ENCODE measurements at places on chromosomes 4 and X.

- no peak for DNase-seq
Measured at GRCh38 chrX:72685810-72686456, 28.2 kb downstream of the PHKA1 start.

DNA sequence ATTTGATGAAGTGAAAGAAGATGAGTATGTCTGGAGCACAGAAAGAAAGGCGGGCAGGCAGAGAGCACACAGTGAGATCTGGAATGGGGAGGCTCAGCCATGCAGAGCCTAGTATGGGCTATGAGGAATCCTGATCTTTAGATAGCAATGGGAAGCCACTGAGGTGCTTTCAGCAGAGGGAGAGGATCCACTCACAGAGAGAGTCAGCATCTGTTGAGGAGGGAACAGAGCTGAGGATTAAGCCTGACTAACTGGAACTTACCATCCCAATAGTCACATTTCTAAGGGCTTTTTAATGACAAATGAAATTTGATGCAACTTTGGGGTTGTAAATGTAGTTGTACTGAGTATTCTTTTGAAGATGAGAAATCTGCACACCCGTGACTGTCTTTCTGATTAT, 20.6 kb upstream of the FGFBP2 start:
- no peak for DNase-seq

GRCh38 chrX:49139713-49140112, 16.2 kb upstream of the GPKOW start:
- DNase-seq: no peak

DNA sequence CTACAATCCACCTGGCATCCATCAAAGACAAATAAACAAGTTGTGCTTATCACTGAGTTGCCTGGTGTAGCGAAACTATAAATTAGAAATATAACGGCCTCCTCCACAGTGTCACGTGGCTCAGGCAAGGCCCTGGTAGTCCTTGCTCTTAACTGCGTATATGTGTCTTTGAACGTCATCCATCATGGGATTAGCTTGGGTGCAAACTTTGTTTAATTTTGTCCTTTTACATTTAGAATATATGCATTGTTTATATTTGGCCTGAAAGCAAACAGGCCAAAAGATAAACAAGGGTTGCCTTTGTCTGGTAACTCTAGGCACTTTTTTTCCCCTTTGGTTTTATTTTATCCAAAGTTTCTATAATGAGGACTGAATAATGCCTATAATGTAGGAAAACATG, 184.9 kb downstream of the KIT start:
- no peak for DNase-seq

DNA sequence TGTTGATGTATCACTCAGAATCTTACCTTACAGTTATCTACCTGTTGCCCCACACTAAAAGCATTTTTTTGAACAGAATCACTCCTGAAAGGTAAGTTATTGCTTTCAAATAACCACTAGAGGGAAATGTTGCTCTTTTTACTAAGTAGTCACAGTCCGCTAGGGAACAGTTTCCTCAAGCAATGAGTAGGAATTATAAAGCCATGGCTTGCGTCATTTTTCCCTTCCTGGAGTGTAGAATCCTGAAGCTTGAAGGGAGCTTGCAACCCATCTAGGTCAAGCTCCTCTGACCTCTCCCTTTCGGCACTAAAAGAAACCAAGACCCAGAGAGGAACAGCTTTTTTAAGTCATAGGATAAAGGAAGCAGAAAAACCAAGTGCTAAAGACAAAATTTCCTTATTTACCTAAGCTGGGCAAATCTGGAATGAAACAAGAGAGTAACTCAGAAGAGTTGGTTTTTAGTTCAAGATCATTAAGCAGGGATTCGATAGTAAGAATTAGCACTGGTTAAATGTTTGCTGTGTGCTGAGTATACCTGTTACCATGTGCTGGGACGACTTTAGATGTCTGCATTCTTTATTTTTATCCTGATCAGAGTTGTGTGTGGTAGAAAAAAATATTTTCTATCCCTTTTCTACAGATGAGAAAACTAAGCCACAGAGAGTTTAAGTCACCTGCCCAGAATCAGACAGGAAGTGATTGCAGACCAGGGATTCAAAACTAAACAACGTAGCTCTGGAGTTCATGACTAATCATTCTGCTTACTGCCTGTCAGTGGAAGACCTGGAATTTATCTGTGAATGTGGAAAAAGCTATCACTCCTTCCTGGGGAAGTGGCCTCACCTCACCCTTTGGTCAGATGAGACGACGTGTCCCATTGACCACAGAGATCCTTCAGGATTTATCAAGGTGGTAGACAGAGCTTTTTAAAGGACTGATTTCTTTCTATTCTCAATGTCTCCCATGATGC, 631.5 kb downstream of the RAB28 start:
- no peak for DNase-seq

GRCh38 chr4:128686810-128687209, 122.7 kb upstream of the JADE1 start:
- no peak for DNase-seq

DNA sequence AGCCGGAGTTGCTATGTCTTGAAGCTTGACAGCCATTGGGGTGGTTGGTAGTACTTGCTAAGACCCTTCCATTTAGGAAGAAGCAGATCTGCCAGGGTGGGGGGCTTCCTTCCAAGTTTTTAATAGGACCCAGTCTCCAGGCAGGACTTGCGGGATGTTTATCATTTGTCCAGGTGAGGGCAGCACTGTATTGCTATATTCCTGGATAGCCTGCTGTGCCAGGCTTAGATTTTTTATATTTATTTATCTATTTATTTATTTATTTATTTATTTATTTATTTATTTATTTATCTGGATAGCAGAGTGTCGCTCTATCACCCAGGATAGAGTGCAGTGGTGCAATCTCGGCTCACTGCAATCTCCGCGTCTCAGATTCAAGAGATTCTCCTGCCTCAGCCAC, 87.4 kb upstream of the CT45A1 start:
- no peak for DNase-seq

GRCh38 chrX:124605511-124605910, 259.1 kb downstream of the SH2D1A start:
- no peak for DNase-seq
